ENCODE measurements at places on chromosomes 4 and X.
A peak's percentile ranks its signal among the peaks of the same experiment; 100 is the strongest.

DNA sequence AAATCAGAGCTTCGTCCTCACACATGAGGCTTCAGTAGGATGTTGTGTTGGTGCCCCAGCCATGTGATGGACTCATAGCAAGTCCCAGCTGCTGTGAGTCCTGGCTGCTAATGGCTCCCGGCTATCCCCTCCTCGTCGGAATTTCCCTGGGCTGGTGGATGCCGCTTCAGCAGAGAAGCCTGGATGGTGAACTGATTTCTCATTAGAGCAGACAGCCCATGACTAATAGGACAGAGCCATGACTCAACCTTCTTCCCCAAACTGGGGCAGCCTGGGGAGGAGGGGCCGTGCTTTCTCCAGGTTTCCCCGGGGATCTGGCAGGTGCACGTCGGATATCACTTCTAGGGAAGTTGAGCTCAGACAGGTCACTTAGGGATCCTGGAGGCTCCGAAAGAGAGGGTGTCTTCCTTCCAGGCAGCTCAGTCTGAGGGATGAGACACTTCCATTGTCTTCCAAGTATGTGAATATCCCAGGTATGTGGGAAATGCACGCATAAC lies 112.7 kb downstream of the ASMT start:
- no peak for DNase-seq

GRCh38 chr4:117577686-117578311 lies 456.5 kb upstream of the NDST3 start:
- no peak for DNase-seq

DNA sequence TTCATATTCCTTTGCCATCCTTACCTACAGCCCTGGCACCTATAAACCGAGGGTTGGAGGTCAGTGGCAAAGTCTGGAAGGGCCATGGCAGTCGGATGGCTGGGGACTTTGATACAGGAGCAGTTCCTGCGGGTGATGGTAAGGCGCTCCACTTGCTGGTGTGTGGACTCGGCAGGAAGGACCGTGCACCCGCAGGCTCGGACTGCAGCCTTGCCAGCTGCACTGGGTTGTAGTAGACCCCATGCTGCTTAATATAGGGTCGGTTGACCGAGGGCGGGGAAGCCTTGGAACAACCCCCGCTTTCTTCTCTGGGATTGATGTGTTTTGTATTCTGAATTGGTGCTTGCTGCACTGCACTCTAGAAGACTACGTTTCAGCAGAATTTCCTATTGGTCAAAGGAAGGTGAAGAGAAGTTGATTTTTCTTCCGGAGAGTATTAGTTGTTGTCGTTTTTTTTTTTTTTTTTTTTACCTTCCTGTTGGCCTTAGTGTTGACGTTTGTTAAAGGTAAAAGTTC lies 638 bp downstream of the BLTP1 start:
- DNase-seq: no peak

GRCh38 chr4:153039542-153040185 lies 103.5 kb downstream of the FHDC1 start:
- no peak for DNase-seq

- DNase-seq: no peak
These were observed 549.1 kb upstream of the EPHA5 start for GRCh38 chr4:66219401-66219800.

GRCh38 chr4:35562861-35563260 lies 681.5 kb downstream of the ARAP2 start:
- DNase-seq: no peak

DNA sequence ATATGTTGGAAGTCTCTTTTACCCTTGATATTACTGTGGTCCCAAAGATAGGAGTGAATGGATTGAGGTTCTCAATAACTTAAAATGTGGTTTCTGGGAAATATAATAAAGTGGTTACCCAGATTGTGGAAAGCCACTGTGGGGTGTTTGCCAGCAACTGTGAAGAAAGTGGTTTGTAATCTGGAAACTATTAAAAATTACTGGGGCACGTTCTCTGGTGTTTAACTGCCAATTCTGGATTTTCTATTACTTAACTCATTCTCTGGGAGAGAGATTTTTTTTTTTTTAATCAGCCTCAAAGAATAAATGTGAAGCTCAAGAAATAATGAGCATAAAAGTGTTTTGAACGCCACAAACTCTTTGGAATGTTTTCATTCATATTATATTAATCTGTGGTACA lies 4.9 kb upstream of the CXCL6 start:
- DNase-seq: no peak

- DNase-seq: peak; percentile 73
These were observed 904.9 kb upstream of the EPHA5 start for GRCh38 chr4:66575008-66575696.

DNA sequence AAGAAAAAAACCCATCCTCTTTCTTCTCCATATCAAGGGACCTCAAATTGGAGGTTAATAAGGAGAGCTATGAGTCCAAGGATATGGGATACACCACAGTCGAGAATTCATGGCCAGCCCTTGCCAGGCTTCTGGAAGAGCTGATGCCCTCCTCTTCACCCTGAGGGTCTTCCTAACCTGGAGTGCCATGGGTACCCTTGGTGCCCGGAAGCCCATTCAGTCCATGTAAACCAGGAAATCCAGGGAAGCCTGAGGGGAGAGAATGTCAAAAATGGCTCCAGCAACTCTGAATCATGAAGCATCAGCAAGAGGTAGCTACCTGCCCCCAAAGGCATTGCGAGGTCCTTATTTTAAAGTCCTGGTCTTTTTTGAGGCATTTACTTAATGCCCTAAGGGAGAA lies 78.2 kb downstream of the ATG4A start:
- no peak for DNase-seq

DNA sequence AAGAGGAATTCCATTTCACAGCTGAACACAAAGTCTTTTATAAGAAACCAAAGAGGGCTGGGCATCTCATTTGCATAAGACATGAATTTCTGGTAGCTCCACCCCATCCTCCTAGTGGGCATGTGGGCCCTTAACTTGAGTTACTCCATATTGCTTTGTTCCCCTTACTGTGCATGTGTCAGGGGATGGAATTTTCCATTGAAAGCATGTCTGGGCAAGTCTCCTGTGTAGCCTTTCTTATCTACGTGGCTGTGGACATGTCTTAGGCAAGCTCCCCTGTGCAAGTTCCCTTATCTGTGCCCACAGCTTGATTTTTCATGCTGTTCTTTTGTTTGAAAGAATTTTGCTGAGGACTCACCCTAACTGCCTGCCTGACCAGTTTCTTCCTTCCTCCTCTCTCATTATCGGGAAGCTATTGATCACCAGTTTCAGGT lies 123.5 kb upstream of the JADE1 start:
- DNase-seq: no peak

Data from HCEC 1CT (cell line).